Progenitor cell of endocrine pancreas (in vitro differentiated cells): ENCODE measurements at places on chromosomes 13 and 19. TPM values are rescaled to one million over a fixed set of nuclear protein-coding genes. Genes with fewer than 3 reads are reported as not detected.

TPRX2 gene
- total RNA-seq = not detected in 2 replicates

CDADC1 gene
- total RNA-seq = 11.7 and 13.9 TPM in 2 replicates

GRCh38 chr19:55345818-55346724, 6.4 kb downstream of the KMT5C start:
- DNase-seq = no peak

- DNase-seq = no peak
Measured at GRCh38 chr19:41955521-41955920, 3.6 kb downstream of the RABAC1 start.

ZNF229 gene
- total RNA-seq = 18.3 and 18.4 TPM in 2 replicates

CFD gene
- 1.1 and 1.3 TPM in 2 replicates for total RNA-seq

- no peak for DNase-seq
Measured at GRCh38 chr19:30558793-30559192, 186.6 kb downstream of the ZNF536 start.

GRCh38 chr19:24078680-24079079, 8.3 kb upstream of the ZNF254 start:
- no peak for DNase-seq

DNA sequence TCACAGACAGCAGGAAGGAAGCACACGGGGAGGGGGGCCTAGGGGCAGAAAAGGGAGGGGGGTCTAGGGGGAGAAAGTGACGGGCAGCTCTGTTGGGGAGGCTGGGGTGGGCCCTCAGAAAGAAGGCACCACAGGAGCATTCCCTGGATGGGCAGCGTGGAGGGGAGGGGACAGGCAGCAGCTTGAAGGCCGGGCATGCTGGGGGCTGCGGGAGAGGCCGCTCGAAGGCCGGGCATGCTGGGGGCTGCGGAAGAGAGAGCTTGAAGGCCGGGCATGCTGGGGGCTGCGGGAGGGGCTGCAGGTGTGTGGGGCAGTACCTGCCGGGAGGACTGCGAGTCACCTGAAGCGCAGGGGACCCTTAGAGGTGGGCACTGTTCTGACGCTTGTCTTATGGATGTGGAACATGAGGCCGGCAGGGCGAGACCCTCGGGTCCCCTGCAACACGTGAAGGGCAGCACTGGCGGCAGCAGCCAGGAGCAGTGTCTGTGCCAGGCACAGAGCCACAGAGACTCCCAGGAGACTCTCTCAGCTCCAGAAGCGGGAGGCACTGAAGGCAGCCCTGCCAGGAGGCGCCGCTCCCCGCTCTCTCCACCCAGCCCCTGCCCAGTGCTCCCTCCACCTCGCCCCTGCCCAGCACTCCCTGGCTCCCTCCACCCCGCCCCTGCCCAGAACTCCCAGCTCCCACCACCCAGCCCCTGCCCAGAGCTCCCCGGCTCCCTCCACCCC, 13.3 kb downstream of the ZNF787 start:
- no peak for DNase-seq

GRCh38 chr13:52599037-52599847, 43.0 kb upstream of the HNRNPA1L2 start:
- DNase-seq = no peak

GRCh38 chr19:51002542-51003311, 1.3 kb upstream of the KLK8 start:
- DNase-seq = no peak

DNA sequence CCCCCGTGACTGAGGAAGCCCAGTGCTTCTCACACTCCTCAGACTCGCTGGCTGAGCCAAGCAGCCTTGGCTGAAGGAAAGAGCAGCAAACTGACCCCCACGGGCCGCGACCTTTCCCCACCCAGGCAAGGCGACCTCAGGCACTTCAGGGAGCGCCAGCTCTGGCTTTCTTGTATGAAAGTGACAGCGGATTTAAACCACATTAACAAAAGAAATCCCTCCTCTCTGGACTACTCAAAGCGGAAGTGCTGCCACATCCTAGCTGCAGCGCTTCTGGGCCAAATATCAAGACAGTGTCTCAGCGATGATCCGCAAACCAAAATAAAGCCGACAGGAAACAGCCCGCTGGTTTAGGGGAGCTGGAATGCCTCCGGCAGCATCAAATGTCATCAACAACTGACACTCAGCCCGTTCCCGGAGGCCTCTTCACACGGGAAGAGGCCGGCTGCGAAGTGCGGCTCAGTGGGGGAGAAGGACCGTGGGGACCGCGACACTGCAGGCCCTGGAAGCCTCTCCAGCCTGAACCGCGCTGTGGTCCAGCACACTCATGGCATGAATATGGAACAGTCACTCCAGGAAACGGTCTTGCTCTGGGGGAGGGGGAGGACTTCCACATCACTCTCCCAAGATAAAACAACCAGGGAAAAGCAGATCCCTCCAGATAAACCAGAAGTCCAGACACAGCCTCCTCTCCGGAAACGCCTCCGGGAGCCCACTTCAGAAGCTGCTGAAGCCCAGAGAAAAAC, 1.4 kb downstream of the RASA3 start:
- no peak for DNase-seq

DNA sequence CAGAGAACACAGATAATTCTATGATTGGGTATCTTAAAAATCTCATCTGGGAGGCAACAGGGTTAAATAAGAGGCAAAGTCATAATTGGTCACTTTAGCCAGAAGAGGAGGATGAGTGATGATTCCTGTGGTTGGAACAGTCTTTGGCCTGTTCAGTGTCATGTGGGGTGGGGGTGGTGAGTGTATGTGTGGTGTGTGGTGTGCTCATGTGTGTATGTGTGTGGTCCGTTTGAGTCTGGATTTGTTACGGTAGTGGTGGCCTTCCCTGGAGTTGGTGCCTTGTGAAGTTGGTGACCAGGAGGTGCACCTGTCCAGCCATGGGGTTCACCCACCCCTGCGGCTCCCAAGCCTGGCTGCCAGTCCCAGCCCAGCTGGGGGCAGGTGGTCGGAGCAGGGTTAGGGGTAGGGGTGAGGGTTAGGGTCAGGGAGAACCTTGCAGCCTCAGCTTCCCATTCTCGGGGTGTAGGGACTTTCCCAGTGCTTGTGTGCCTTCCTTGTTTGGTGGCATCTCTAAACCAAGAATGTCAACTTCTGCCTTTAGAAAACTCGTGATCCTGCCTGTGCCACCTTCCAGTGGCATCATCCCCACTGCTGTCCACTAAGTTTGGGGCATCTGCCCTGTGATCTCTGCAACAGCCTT, 97.5 kb downstream of the RAB20 start:
- DNase-seq = no peak

- DNase-seq = no peak
Measured at GRCh38 chr19:54551950-54552912, 21.4 kb upstream of the LILRA2 start.
